CD4-positive, alpha-beta T cell treated with Interleukin-6 at 100 ng/mL for 8 hours (primary cell): ENCODE measurements at places on chromosomes 12 and 14.

GRCh38 chr12:47808574-47809365 is 10.9 kb downstream of the HDAC7 start:
- peak; percentile 35 for DNase-seq

GRCh38 chr12:50924439-50925341 is 27.7 kb upstream of the HIGD1C start:
- peak; percentile 20 for DNase-seq

GRCh38 chr12:34390171-34390841 is 368.0 kb downstream of the ALG10 start:
- no peak for DNase-seq

DNA sequence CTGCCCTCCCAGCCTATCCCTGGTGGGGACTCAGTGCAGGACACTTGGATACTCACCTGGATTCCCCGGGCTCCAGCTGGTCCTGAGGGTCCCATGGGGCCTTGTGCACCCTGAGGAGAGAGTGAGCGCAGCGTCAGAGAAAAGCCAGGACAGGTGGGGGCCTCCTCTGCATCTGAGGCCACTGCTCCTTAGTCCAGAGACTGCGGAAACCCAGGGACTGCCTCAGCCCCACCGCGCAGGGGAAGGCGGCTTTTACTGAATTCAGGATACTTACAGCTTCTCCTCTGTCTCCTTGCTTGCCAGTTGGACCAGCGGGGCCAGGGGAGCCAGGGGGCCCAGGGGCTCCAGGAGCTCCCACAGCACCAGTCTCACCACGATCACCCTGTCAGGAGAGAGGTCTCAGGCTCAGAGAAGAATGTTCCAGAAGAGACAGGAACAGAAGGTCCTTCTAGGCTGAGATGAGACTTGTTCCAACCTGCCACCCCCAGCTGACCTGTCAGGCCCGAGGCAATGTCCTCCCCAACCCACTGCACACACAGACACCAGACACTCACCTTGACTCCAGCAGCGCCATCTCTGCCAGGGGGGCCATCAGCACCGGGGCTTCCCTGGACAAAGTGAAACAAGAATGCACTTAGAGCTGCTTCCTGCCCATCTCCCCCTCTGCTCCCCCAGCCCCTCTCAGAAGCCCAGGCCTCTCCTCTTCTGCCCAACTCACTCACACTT is 13.8 kb downstream of the TMEM106C start:
- DNase-seq: no peak

DNA sequence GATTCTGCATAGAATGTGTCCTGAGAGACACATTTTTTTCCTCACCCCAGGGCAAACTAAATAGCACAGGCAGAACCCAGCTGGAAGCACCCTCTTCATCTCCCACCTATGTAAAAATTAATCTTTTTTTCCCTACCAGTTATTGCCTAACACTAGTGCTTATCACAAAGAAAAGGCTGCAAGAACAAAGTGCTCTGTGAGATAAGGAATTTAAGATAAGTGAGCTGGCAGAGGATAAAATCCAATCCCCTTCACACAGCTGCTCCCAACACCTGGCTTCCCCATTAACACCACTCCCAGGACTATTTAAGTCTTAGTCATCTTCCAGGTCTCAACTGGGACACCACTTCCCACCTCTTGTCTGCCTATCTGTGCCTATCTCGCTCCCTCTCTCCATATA is 75.2 kb downstream of the TTC9 start:
- no peak for DNase-seq

DNA sequence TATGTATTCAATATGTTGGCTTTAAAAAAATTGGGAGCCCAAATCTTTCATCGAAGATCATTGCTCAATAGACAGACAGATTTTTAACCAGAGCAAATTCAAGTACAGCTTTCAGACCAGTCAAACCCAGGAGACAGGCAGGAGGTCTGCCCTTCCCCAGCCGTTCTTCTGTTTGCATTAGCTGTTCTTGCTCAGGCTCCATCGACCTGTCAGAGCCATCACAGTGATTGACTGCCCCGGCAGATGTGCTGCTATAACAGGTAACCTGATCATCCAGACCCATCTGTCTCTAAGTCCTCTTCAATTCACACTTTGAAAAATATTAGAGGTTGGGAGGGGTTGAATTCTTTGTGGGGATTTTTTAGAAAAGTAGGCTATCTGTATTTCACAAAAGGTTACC is 453.5 kb downstream of the FOXG1 start:
- DNase-seq: no peak

DNA sequence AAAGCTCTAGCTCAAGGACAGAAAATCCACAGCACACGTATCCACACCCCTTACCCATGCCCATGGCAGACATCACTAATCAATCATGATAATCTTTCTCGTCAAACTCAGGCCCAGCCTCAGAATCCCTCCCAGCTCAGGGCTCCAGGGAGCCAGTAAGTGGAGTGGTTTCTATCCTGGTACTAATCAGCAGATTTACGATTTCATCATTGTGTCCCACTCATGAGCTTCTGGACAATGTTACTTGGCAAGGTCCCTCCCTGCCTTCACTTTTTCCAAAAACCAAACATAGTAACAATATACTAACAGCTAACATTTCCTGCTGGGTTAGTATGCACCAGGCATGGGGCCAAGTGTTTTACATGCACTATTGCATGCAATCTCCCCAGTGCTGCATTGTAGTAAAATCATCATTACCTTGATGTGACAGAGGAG is 45.8 kb upstream of the NCOR2 start:
- DNase-seq: no peak

GRCh38 chr12:22287101-22287500 is 47.4 kb downstream of the ST8SIA1 start:
- no peak for DNase-seq

DNA sequence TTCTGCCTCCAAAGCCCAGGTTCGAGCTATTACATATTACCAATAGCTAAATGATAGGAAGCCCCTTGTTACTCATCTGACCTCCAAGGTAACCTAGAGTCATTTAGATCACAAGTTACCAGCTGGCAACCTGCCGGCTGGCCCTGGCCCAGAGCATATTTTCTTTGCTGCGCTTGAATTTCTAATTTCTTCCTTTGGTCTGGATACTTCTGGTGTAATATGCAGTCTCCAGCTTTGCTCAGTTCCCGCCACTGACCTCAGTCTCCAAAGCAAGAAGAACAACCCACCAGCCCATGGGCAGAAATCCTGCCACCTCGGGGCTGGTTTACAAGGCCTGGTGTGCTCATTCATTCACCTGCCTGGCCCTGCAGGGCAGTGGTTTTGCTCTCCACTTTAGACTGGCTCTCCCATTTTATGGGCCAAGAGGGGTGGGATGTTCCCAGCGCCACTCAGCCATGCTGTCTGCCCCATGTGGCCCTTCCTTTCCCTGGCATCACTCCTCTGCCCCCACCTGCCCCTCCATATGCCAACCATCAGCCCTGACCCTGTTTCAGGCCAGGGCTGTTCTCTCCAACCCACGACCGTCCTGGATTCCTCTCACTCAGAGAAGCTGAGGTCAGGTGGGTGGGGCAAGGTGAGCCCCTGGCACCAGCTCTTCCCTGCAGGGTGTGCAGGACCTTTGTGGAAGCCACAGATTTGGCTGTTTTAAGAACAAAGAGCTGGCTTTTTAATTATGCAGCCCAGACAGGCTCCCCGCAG is 76.0 kb downstream of the PRIMA1 start:
- DNase-seq: no peak

DNA sequence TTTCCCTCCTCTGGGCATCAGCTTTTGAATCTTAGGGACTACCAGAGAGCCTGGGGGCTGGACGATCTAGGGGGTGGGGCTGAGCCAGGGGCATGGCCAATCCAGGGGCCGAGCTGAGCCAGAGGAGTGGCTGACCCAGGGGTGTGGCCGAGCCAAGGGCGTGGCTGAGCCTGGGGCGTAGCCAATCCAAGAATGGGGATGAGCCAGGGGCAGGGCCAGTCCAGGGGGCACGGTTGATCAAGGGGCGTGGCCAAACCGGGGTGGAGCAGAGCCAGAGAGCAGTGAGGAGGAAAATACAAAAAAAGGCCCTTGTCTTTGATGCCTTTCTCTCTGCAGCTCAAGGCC is 219.3 kb upstream of the NOS1 start:
- no peak for DNase-seq

- no peak for DNase-seq
These were observed 132.5 kb downstream of the SMOC1 start for GRCh38 chr14:70011708-70012107.

DNA sequence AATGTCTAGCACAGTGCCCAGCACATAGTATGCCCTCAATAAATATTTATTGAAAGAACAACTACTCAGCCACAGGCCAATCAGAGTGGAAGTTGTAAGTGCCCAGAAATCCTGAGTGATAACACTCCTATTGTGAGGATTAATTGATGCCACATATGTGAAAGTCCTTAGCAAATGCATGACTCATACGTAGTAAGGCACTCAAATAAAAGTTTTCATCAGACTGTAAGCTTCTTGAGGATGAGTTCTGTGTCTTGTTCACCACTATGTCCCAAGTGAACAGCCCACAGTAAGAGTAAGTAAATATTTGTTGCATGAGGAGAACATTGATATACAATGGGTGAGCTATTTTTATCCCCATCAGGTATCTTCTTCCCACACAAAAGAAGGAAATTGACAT is 24.7 kb upstream of the ANO6 start:
- DNase-seq: no peak

DNA sequence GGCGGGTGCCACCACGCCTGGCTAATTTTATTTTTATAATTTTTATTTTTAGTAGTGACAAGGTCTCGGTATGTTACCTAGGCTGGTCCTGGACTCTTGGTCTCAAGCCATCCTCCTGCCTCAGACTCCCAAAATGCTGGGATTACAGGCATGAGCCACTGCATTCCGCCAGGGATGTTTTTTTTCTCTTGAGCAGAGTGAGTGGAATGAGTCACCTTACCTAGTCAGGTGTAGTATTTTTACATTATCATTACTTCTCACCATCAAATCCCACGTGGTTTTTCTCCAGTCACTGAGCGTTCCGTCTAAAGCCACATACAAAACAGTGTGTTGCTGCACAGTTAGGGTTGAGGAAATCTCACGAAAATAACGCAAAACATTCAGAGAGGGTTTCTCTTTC is 870 bp upstream of the TBPL2 start:
- no peak for DNase-seq

GRCh38 chr12:38516418-38516817 is 199.8 kb downstream of the ALG10B start:
- no peak for DNase-seq

GRCh38 chr12:113071135-113072112 is 14.9 kb downstream of the DTX1 start:
- DNase-seq: no peak

- peak; percentile 52 for DNase-seq
These were observed 684.3 kb downstream of the TMEM121 start for GRCh38 chr14:106210650-106211049.

DNA sequence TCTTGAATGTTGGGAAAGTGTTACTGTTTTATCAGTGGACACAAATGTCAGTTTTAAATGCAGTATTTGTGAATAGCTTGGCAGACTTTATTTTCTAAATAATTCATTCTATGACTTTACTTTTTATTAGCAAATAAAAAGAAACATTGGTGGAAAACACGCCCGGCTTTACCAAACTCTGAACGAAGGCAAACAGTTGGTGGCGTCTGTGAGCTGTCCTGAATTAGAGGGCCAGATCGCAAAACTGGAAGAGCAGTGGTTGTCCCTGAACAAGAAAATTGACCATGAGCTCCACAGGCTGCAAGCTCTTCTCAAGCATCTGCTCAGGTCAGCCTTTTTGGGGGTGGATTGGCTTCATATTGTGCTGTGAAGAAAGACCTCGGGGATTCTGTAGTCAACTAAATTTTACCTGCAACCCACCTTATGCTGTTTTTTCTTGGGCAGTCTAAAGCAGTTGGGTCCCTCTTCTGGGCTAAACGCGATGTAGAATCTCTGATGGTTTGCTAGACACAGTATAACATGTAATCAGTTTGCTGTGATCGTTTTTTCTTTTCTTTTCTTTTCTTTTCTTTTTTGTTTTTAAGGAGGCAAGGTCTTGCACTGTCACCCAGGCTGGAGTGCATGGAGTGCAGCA is 156.4 kb downstream of the ESR2 start:
- DNase-seq: no peak

GRCh38 chr14:21525962-21526671 is at the start of gene SALL2:
TSS of gene SALL2 (minus strand) at chr14:21526346. CDS start at chr14:21526127, 219 bp downstream.
- peak; percentile 68 for DNase-seq

DNA sequence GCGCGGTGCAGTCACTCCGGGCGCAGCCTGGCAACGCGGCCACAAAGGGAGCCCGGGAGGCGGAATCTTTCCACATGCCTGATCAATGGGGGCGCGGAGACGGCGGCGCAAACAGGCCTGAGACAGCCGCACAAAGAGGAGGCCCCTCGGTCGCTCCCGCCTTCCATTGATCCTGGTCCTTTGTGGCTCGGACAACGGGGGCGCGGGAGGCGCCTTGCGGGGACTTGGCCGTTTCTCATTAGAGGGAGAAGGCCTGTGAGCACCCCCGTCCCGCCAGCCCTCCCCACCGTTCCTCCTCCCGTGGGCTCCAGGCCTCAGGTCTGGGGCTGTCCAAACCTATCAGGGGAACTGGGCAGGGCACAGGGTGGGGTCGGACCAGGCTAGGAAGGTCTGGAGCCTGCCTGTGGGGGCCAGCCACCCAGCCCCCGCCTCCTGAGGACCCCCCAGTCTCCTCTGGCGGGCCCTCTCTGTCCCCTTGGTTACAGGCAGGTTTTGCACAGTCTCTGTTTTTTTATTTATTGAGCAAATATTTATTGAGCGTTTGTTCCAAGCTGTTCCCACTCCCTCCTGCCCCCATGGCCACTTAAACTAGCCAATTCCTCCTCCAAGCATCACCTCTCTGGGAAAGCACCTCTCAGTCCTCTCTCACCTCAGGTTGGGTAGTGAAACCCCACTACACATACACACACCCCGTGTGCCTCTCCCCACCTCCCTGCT is 29.0 kb upstream of the MSI1 start:
- no peak for DNase-seq

DNA sequence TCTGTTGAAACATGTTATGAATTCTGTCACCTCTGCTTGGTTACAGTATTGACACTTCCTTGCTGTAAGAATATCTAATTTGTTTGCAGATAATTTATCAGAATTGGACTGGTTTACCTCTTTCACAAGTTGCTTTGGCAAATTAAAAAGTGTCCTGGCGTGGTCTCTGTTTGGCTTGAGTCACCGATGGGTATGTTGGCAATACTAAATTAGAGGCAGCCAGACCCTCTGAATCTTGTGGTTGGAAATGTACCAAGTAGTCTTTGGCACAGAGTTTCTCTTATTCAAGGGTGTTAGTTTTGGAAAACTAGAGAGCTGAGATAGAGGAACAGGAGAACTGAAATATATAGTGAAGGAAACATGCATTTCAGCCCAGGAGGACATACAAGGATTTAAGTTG is 521.1 kb upstream of the MGAT4C start:
- no peak for DNase-seq

GRCh38 chr14:60561845-60562746 is 53.1 kb downstream of the SIX6 start:
- DNase-seq: no peak

DNA sequence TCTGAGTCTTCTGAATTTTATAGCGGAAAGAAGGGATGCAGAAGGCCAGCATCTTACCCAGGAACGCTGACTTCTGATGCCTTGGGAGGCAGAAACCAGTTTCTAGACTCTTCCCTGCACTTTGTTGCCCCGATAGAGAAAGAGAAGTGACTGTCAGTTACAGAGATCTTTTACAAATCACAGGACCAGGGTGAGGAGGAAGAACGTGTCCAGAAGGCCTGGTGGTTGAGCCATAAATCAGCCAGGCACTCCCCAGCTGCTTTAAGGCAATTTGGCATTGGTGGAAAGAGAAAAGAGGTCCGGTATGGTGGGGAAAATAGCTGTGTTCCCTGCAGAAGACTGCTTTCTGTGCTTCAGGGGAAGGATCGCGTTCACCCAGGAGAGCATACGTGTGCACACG is 88.7 kb upstream of the KCNA1 start:
- DNase-seq: no peak

GRCh38 chr12:69719336-69720316 is 19.0 kb upstream of the RAB3IP start:
- no peak for DNase-seq

GRCh38 chr12:1297639-1298175 is 296.7 kb downstream of the FBXL14 start:
- no peak for DNase-seq
